ENCODE measurements at places on chromosomes 11 and 22.

DNA sequence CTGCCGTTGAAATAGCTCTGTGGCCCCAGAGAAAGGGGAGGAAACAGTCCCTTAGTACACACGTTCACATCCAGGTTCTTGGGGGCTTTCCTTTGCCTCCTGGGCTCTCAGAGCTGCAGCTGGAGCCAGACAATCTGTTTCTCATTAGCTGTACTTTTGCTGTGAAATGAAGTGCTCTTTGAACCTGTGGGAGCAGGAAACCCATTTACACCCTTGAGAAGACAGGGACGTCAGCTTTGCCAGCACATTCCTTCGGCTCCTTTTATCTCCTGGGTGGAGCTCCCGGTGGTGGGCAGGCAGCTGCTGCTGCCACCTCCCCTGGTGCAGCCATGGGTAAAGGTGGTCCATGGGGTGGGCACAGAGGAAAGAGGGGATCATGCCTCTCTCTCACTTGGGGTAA, 80.6 kb upstream of the TIMP3 start:
- DNase-seq, result no peak

- DNase-seq, result peak; percentile 51
These were observed 2.0 kb downstream of the SIPA1 start for GRCh38 chr11:65639623-65640482.

- DNase-seq, result no peak
These were observed 6.8 kb upstream of the PPM1F start for GRCh38 chr22:21959274-21960074.

DNA sequence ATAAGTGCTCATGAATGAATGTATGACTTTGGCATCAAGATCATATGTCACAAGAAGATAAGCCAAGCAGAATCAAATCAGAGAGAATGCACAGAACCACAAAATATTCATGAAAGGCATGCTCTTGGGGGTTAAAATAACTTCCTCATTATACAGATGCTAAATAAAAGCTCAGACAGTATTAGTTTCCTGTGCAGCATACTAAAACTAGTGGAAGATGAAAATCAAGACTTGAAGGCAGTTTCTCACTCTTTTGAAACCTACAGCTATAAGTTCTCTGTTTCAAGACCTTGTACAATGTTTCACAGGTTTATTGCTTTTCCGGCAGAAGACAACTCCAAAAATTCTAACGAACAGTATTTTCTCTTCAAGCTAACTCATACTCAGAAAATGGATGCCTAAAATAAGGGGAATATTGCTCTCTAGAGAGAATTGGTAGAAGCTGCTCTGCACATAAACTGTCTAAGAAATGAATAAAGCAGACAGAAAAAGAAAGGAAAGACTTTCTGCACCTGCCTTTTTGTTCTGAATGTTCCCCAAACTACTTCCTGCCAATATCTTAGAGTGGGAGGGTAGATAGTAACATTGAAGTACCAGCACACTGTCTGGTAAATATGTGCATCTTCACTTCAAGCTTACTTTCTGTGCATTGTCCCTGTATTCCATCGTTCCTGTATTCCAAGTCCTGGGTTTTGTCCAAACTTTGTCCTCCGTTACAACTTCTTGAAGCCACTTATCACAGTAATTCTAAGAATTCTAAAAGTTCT, 639.4 kb upstream of the FAT3 start:
- no peak for DNase-seq

DNA sequence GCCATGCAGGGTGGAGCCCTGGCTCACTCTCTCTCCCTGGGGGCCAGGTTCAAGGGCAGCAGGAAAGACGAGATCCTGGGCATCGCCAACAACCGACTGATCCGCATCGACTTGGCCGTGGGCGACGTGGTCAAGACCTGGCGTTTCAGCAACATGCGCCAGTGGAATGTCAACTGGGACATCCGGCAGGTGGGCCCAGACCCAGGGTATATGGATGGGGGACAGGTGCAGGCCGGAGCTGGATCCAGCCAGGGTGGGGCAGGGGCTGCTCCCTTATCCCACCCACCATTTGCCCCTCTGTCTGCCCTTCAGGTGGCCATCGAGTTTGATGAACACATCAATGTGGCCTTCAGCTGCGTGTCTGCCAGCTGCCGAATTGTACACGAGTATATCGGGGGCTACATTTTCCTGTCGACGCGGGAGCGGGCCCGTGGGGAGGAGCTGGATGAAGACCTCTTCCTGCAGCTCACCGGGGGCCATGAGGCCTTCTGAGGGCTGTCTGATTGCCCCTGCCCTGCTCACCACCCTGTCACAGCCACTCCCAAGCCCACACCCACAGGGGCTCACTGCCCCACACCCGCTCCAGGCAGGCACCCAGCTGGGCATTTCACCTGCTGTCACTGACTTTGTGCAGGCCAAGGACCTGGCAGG, 2.9 kb downstream of the TRPT1 start:
- DNase-seq, result no peak

- DNase-seq, result no peak
These were observed 156.8 kb downstream of the MYO18B start for GRCh38 chr22:25898707-25899365.

DNA sequence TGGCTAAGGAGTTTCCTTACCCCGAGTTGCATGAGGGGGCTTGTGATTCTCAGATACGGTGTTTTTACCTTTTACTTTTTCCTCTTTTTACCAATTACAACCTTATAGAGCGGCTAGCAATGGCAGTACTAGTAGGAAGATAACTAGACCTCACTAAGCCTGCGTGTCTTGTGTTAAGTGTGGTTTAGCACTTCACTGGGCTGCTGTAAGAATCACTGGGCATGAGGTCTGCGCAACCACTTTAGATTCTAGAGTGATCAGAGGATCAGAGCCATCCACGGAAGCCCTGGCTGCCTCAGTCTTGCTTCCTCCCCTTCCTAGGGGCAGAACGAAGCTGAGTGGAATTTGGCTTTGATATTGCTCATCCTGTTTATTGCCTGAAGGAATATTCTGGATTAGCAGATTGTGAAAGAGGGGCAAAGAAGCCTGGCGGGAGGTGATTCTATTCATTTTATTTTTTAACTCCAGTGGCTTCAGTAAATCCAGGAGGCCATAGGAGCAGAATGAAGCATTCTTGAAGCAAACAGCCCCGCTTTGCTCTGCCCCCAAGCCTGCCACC, 88.5 kb downstream of the GRAMD1B start:
- DNase-seq, result no peak

- no peak for DNase-seq
These were observed 997.8 kb upstream of the RAG2 start for GRCh38 chr11:37595845-37596244.

GRCh38 chr11:557328-558132, 3.0 kb downstream of the LMNTD2 start:
- DNase-seq, result no peak

DNA sequence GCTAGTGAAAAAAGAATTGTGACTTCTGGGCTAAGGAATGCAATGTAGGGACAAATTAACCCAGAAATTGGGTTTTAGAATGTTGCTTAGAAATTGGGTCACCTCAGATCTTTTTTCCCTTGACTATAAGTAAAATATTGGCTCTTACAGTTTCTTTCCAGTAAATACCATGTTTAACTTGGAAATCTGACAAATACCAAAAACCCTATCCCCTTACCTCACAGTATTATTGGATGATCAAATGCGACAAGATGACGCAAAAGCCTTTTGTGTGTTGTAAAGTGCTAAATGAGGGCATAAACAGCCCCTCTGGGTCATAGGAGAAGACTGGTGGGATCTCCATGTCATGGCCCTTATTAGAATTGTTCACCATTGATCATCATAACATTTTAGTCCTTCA, 6.1 kb upstream of the UPB1 start:
- DNase-seq, result no peak

- DNase-seq, result no peak
These were observed 53.1 kb upstream of the SHISAL1 start for GRCh38 chr22:44365832-44366231.

GRCh38 chr11:36455658-36456111, 54.4 kb downstream of the TRAF6 start:
- DNase-seq, result no peak

GRCh38 chr11:125990244-125990643, 44.4 kb downstream of the VSIG10L2 start:
- DNase-seq, result no peak

- DNase-seq, result no peak
These were observed 24.0 kb downstream of the LMO1 start for GRCh38 chr11:8239536-8240228.

DNA sequence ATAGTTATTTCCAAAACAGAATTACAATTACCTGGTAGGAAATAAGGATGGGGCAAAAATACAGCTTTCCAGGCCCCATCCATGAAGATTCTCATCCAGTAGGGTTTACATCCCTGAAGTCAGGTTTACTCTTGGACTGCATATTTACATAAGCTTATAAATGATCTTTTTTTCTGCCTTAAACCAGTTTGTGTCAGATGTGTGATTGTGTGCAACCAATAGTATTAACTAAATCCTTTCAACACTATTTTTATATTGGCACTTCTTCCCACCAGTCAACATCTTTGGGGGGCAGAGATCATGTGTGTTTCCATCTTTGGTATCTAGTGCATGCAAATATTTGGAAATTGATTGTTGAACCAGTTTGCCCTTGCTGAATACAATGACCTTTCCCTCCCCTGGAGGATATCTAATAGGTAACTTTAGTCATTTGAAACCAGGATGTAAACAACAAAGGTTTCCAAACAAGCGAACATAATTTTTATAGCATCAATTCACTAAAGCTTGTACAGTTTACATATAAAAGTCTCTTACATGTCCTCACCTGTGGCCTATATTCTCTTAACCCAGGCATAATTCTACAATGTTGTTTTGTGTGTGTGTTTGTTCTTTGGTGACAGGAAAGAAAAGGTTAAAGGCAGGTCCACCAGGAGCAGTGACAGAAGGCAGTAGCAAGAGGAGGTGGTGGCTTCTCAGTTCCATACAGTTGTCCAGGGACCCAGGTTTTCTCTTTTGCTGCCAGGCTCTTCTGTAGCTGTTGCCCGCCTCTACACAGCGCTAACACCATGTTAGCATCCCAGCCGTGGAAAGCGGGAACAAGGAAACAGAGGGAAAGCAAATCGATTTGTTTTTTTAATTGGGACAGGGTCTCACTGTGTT, 1.7 kb upstream of the ME3 start:
- DNase-seq, result no peak

DNA sequence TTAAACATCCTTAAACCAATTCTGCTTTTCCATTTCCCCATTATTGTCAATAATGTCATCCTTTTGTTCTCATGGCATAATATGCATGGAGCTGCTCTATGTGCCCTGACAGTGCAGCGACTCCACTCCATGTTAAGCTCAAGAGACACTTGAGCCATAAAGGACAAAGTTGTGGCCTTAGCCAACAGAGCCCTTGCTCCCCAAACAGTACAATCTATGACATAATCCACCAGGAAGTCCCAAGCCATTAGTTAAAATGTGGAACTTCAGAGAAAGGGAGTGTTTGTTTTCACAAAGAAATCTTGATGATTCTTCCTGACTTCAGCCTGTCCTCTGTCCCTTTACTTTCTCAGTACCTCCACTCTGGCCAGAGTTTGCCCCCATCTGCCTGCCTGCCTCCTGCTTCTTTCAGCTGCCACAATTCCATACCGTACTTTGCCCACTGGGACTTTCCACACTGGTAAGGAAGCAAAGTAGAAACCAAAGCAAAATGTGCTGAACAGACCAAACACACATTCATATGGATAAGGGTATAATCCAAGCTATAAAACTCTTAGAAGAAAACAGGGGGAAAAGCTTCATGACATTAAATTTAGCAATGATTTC, 46.3 kb upstream of the ZC3H12C start:
- no peak for DNase-seq

DNA sequence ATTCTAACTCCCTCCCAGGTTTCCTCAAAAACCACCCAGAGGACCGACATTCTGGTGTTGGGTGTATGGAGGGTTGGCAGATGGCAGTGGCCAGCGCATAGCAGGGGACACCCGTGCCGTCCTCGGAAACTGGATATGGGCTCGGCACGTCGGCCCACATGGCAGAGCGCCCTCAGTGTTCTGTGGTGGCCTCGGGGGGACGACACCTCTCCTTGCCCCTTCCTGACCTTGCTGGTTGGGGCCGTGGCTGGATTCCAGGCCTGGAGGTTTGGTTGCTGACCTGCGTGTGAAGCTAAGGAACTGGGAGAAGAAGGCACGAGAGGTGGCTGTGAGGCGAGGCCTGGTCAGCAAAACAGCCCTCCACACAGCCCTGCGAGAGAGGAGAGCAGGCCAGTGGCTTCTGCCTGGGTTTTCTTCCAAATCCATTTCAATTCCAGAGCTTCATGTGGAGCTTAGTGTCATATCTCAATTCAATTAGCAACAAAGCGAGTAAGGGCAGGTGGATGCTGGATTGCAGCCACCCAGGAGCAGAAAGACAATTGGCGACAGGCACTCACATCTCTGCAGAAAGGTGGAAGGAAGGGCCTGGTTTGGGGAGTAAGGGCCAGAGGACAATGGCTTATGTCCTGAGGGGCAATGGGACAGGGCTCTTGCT, 478.4 kb downstream of the BRD1 start:
- no peak for DNase-seq

- DNase-seq, result no peak
These were observed 42.9 kb downstream of the MICAL3 start for GRCh38 chr22:17981497-17981896.

DNA sequence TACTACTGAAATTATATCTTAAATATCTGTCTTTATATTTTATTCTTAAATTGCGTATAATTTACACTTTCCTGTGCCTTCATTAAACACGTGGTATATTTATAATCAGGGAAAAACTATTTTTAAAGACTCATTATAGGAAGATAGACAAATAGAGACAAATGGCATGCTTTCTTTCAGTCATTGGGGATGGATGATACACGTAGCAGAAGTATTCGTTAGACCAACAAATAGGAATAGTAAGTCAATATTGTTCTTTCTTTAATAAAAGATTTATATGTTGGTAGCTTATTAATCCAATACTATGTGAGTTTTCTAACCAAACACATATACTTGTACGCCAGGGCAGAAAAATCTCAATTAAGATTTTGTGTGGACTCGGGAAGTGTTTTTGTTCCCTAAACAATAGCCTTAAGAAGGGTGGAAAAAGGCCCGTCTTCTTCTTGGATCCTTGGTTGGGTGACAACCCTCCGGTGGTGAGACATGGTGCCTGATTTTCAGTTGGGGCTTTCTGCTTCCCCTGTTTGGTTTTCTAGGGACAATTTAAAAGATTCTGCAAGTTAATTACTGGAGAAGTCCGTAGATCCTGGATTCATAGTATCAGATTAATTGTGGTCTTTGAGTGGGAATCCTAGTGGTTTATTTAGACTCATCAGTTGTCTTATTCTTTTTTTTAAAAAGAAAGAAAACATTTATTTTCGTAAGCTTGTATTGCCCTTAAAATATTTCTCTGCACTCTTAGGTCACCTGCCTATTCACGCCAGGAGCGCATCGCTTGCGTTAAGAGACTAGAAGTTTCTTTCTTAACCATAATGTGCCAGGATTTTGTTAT, 83.5 kb upstream of the WNT7B start:
- no peak for DNase-seq

GRCh38 chr11:47099214-47099917, 77.3 kb downstream of the ARFGAP2 start:
- DNase-seq, result no peak

- DNase-seq, result no peak
These were observed 1.9 kb upstream of the ESS2 start for GRCh38 chr22:19146215-19146968.

GRCh38 chr22:44139773-44140172, 41.0 kb upstream of the PARVG start:
- DNase-seq, result no peak

- DNase-seq, result no peak
These were observed 331.2 kb downstream of the METTL15 start for GRCh38 chr11:28439403-28439802.

Measured in hematopoietic multipotent progenitor cell (in vitro differentiated cells).